Activated naive CD4-positive, alpha-beta T cell treated with anti-CD3 and anti-CD28 coated beads for 36 hours (primary cell): ENCODE measurements at places on chromosomes 3 and 15. TPM values are rescaled to one million over a fixed set of nuclear protein-coding genes. Genes with fewer than 3 reads are reported as not detected.

ATP8B4 gene
- 2.9 TPM for total RNA-seq

HYAL1 gene
- total RNA-seq = not detected

CKMT1B gene
- 0.29 TPM for total RNA-seq

PRR23A gene
- total RNA-seq = not detected

HACD2 gene
- total RNA-seq = 25.9 TPM

CASR gene
- not detected for total RNA-seq

ECT2 gene
- total RNA-seq = 59.4 TPM

- DNase-seq = no peak
- H3K4me3 ChIP-seq = no peak overlapping the region
- no peak overlapping the region for H3K27ac ChIP-seq
- H3K36me3 ChIP-seq = no peaks in the 10 kb centered on the region
- no peaks in the 10 kb centered on the region for H3K4me1 ChIP-seq
- no peaks in the 10 kb centered on the region for H3K27me3 ChIP-seq
These were observed 899.8 kb downstream of the FHIT start for GRCh38 chr3:60351481-60351880.

DNA sequence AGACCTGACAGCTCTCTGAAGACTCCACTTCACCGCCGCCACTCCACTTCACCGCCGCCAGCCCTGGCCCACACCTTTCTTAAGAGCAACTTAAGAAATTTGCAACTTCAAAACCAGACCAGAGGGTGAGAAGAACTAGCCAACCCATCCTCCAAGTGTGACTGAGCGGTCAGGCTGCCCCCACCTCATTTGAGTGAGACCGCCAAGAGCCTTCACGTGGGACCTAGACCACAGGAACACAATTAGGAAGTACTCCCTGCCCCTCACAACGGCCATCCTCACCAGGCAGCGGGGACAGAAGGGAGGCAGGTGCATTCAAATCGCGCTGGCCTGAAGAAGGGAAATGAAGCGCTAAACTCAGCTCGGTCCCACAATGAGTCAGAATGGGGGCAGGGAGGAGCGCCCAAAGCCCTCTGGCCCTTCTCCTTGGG lies 156.8 kb upstream of the BCL6 start:
- no peaks in the 10 kb centered on the region for H3K36me3 ChIP-seq
- H3K27ac ChIP-seq = no peak overlapping the region
- DNase-seq = no peak
- no peak overlapping the region for H3K4me3 ChIP-seq
- no peaks in the 10 kb centered on the region for H3K27me3 ChIP-seq

DNA sequence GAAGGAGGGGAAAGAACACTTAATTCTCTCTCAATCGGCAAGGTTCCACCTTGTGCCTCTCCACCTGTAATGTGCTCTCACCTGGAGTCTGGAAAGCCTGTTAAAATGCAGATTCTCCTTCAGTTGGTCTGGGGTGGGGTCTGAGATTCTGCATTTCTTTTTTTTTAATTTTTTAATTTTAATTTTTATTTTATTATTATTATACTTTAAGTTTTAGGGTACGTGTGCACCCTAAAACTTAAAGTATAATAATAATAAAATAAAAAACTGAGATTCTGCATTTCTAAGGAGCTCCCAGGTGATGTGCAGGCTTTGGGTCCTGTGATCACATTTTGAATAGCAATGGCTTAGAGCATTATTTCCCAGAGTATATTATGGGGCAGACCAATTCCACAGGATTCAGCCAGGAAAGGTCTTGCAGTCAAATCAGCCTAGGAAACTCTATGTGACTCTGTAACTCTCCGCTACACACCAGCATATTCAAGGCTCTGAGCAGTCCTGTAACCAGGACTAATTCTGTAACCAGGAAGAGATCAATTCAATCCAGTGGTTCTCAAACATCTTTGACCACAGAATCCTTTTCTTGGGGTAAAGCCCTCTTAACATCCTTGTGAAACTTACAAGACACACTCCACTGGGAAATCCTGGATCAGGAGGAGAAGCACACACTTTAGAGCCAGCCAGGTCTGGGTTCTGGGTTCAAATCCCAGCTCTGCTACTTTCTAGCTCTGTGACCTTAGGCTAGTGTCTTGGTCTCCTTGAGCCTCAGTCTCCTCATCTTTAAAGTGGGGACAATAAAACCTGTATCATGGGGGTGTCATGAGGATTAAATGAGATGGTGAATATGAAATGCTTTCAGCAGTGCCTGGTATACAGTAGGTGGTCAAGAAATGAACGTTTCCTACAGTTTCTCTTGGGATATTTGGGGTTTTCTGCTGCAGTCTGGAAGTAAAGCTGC lies 62.3 kb upstream of the SEC13 start:
- no peaks in the 10 kb centered on the region for H3K36me3 ChIP-seq
- no peaks in the 10 kb centered on the region for H3K4me1 ChIP-seq
- H3K4me3 ChIP-seq = no peak overlapping the region
- H3K27me3 ChIP-seq = no peaks in the 10 kb centered on the region
- DNase-seq = no peak
- no peak overlapping the region for H3K27ac ChIP-seq

DNA sequence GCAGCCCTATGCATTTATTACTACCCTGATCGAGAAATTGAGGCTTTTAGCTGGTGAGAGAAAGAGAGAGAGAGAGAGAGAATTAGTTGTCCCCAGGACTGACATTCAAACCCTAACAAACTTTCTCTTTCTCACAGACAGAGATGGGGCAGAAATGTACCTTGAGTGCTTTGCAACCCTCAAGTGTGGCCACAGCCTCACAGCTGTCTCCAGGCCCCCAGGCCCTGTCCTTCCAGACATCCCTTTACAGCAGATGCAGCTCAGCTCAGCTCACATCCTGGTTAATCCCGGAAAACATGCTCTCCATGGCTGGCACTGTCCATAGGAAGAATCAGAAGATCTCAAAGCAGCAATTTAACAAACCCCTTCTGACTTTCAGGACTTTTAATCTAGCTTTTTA lies 67.6 kb downstream of the DCLK3 start:
- no peaks in the 10 kb centered on the region for H3K36me3 ChIP-seq
- H3K4me3 ChIP-seq = no peak overlapping the region
- no peak for DNase-seq
- no peak overlapping the region for H3K27ac ChIP-seq

GRCh38 chr15:57609805-57610529 lies 18.3 kb downstream of the MYZAP start:
- H3K4me3 ChIP-seq = no peak overlapping the region
- no peak for DNase-seq
- no peaks in the 10 kb centered on the region for H3K27me3 ChIP-seq
- no peaks in the 10 kb centered on the region for H3K36me3 ChIP-seq

DNA sequence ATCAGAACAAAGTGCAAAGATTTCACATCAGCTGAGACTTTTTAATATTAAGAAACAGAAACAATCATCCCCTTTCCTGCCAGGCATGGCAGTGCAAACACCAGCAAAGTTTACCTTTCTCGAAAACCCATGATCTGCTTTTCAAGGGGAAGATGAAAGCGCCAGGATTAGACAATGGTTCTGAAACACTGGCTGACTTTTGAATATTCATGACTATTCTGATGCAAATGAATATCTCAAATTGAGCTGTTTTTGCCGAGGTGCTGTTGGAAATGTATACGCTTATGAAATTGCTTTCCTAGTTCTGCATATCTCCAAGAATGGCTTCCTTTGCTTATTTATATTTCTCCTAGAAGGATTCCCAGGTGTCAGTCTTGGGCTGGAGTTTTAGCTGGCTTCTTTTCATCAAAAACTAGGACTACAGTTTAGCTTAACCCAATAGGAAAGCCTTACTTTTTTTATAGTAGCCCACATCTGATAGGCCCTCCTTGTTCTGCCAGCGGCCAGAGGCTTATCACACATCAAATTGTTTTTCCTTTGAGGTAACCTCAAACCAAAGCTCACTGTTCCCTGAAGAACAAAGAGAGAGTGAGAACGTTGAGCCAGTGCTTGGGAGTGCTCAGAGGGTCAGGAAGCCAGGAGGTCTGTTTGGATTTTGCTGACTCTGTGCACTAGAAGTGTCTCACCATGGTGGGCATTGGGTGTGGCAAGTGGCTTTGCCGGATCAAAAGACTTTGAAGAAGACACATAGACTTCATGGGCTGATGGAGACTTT lies 74.0 kb upstream of the PLCL2 start:
- H3K4me3 ChIP-seq = no peak overlapping the region
- no peak for DNase-seq
- H3K4me1 ChIP-seq = peaks cover 20% of the 10 kb centered on the region

DNA sequence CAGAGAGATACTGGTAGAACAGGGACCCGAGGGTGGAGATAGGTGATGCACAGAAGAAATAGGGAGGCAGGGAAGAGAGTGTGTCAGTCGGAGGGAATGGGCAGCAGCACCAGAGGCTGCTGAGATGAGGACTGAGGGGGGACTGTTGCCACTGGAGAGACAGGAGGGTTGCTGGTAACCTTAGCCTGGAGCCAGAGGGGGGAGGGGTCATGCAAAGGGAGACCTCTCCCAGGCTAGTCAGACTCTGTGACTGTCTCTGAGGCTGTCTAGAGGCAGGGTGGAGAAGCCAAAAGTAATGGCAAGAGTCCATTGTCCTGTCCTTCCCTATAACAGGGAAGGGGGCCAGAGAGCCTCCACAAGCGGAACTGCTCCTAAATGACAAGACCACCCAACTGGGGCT lies 2.1 kb upstream of the DLEC1 start:
- peaks cover 7% of the 10 kb centered on the region for H3K36me3 ChIP-seq
- peaks cover 28% of the 10 kb centered on the region for H3K4me1 ChIP-seq
- no peak overlapping the region for H3K4me3 ChIP-seq
- H3K27ac ChIP-seq = no peak overlapping the region
- no peak for DNase-seq

DNA sequence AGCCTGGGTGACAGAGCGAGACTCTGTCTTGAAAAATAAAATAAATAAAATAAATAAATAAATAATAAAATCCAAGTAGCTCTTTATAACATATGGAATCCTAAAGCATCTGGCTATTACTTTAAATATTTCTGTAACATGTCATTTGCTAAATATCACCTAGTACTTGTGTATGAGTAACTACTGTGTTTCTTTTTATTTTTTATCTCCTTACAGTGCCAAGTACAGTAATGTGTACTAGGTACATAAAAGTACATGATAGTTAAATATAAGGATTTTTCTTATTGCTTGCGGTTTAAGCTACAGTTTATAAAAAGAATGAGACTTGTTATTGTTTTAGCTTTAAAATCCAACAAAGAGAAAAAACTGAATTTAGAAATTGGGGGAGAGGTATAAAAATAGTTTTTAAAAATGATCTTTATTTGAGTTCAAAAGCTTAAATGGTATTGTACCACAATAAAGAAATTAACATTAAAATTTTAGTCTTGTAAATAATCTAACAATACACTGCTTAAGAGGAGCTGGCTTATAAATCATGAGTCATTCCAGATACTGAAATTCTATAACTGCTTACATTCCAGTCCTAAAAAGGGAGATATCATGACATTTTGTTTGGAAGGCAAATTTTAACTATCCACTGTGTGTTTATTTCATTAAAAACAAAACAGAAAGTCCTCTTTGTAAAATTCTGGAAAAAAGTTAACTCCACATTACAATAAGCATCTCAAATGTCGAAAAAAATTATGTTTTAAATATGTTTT lies 73.1 kb downstream of the FGF7 start:
- DNase-seq = no peak
- no peak overlapping the region for H3K4me3 ChIP-seq
- no peak overlapping the region for H3K27ac ChIP-seq

DNA sequence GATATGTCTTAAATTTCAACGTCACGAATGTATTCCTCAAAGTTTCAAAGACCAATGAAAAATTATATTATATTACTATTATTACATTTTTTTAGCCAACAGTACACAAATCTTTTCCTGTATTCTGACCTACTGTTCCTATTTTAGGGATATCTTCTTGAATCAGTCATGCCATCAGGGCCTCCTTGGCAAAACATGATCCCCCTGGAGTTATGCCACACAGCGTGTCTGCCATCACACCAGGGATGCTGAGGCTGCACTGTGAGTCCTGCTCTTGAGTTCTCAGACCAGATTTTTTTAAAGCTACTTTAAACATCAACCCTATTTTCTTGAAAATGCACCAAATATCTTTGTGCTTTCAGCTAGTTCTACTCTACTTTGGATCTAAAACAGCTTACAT lies 425.9 kb upstream of the ZNF385D start:
- H3K36me3 ChIP-seq = no peaks in the 10 kb centered on the region
- no peak for DNase-seq
- H3K27ac ChIP-seq = no peak overlapping the region
- no peak overlapping the region for H3K4me3 ChIP-seq
- no peaks in the 10 kb centered on the region for H3K4me1 ChIP-seq
- H3K27me3 ChIP-seq = no peaks in the 10 kb centered on the region

GRCh38 chr15:90683876-90684275 lies 33.3 kb upstream of the BLM start:
- no peak for DNase-seq
- no peaks in the 10 kb centered on the region for H3K36me3 ChIP-seq
- no peak overlapping the region for H3K27ac ChIP-seq
- peaks cover 46% of the 10 kb centered on the region for H3K4me1 ChIP-seq
- no peak overlapping the region for H3K4me3 ChIP-seq
- no peaks in the 10 kb centered on the region for H3K27me3 ChIP-seq

- peaks cover 3% of the 10 kb centered on the region for H3K27me3 ChIP-seq
- H3K4me3 ChIP-seq = no peak overlapping the region
- H3K4me1 ChIP-seq = no peaks in the 10 kb centered on the region
- DNase-seq = no peak
- no peaks in the 10 kb centered on the region for H3K36me3 ChIP-seq
These were observed 257.1 kb downstream of the MAGI1 start for GRCh38 chr3:65781594-65781993.

DNA sequence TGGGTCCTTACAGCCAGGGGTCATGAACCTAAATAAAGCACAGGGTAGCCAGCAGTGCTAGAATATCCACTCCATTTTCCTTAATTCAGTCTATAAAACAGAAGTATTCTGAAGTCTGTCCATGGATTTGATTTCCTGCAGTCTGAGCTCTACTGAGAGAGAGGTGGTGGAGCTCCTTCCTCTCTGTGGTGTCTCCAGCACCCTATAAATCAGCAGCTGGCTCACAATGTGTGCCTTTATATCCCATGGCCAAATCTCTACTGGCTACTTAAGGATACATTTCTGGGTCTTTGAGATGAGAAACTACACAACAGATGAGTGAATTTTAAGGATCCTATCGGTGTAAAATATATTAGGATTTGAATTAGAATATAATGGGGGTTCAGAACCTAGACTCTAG lies 339.9 kb upstream of the RBMS3 start:
- no peaks in the 10 kb centered on the region for H3K27me3 ChIP-seq
- H3K27ac ChIP-seq = no peak overlapping the region
- no peak overlapping the region for H3K4me3 ChIP-seq
- peaks cover 4% of the 10 kb centered on the region for H3K4me1 ChIP-seq
